ENCODE measurements at places on chromosomes 4 and X.

DNA sequence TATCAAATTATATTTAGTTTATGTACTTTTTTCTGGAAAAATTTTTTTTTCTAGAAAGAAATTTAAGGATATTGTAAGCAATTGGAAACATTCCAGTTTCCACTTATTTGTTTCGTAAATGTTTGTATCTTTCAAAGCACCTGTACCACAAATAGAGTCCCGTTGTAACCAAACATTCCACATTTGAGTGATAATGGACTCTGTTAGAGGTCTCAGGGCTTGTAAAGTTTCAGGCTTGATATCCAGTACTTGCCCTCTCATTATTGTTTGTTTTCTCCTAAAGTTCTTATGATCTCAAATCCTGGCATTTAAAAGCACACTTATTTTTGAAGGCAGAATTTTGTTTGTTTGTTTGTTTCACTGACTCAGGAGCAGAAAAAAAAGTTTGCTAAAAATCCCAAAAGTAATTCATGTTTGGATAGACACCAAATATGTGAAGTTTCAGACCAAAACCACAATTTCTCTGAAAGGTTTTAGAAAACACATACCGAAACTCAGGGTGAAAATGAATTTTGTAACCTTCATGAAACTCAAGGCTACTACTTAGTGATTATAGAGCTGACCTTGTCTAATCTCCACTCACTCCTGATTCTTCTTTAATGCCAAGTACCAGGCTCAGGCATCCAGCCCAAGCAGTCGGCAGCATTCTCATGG lies 5.7 kb upstream of the TMEM192 start:
- no peak for DNase-seq

DNA sequence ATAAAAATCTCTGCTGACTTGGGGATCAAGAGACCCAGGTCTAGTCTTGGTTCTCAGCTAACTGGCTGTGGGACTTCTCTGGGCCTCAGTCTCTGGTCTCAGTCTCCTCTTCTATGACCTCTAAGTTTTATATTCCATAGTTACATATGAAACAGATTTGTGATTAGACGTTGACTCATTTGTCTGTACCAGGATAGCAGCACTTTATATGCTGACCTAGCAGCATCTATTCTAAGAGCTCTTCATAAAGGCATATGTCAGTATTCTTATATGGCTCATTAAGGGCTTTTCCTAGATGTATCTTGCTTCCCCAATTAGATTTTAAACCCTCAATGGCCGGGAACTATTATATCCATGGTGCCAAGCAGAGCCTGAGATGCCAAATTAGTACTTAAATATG lies 12.7 kb downstream of the GRPR start:
- DNase-seq = no peak

GRCh38 chr4:38673130-38673978 lies 9.4 kb downstream of the KLF3 start:
- DNase-seq = no peak

DNA sequence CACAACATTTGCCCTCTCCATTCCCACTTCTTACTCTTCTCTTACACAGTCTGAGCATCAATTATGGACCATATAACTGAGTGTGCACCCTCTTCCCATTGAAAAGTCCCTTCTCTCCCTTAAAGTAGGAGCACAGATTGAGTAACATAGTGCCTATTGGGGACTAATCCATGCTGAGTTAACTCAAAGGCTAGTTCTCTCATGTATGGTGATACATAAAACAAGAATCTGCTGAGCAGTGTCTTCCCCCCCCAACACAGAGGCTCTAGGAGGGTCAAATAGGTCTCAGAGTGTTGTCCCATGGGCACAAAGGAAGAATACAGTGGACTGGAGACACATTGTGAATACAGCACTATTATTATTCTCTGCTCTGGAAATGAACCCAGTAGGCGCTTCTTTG lies 274.6 kb upstream of the BOD1L1 start:
- DNase-seq = no peak

GRCh38 chr4:604131-604530 lies 21.2 kb upstream of the PDE6B start:
- no peak for DNase-seq

DNA sequence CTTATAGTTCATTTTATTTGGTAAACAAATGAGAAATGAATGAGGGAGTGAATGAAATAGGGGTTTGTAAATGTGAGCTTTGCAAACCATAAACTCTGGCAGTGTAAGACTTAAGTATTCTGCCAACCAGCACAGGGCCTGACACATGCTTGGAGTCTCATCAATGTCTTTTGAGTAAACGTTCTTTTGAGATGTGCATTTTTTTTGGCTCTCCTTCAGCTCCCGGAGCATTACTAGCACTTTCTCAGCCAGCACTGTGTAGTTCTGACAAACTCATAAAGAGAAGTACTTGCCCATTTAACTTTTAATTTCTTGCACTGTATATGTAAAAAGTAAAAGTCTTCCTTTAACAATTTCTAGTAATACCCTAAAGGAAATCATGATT lies 245.3 kb downstream of the HS3ST1 start:
- DNase-seq = no peak

GRCh38 chr4:158566860-158567259 lies 45.2 kb downstream of the RXFP1 start:
- no peak for DNase-seq

DNA sequence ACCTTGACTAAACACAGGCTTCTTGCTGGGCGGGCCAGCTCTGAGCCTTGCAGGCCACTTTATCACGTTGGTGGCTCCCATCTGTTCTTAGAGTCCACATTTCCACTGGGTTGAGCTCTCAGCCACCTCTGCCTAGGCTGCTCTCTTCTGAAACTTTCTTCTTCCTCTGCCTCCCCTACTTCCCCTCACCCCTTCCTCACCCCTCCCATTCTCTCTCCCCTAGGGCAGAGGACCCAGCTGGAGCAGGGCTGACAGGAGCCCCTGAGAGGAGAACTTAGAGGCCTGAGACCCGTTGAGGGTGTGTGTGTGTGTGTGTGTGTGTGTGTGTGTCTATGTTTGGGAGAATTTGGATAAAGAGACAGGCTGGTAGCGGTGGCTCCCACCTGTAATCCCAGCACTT lies 19.9 kb upstream of the TMSB4X start:
- peak; percentile 48 for DNase-seq

DNA sequence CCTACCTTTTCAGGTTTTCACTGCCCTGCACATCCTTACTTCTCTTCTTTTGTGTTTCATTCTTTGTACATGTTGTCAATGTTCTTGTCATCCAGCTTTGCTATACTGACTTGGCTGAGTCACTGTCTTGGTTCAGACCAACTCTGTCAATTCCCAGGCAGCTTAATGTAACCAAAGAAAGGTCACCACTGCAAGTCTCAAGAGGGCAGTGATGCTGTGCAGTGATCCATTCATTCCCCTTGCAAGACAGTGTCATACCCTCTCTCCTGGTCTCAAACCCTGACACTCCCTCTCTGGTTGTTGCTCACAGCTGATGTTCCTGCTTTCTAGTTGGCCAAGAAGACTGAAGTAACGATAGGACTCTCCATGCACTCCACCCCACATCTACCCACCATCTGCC lies 17.5 kb downstream of the RAB39B start:
- no peak for DNase-seq

- DNase-seq = no peak
Observed at GRCh38 chrX:18890724-18891547, 93.0 kb downstream of the PHKA2 start.

DNA sequence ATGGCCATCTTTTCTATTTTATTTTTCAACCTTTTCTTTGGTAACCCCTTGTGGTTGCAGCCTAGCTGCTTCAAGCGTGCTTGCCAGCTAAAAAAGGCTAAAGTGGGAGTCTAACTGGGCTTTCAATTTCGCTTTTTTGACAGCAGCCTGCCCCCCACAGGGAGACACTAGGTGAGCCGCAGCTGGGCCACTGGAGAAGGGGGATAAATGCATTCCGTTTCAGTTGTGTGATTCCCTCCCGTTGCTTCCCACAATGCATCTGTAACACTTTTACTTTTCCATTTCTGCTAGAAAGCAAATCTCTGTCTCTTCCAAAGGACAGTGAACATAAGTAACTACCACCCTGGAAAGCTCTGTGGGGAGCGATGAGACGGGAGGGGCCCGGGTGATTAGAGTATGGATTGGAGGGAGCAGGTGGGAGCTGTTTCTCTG lies 86.3 kb upstream of the RAPGEF2 start:
- no peak for DNase-seq

DNA sequence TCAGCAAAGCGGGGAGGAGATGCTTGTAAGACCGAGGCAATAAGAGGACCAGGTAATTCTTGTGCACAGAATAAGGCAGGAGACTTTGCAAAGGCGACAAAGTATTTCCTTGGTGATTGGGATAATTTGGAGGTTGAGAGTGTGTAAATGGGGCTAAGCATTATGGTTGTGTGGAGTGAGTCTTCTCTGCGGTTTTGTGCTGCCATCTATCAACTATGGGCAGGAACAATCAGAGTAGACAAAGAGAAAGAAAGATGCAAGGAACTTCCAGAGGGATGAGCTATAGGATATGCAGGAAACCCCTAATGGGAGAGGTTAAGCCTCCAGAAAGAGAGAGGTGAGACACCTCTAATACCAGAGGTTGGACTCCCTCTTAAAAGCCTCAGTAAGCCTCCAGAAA lies 339.8 kb downstream of the PAPSS1 start:
- DNase-seq = no peak

DNA sequence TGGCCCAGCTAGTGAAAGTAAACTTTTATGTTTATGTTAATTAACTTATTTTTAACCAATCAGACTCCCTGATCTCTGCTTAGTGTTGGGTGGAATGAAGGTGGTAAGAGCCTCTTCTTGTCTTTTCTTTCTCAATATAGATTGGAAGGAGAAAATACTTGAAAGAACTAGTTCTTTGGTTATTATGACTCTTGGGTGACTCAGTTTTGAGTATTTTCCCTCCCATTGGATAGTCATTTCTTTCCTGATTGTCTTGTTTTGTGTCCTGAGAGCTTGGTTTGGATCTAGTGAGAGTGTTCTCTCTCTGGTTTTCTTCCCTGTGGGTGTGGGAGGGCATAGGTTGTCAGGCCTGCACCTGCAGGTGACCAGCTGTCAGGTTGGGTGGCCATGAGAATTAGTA lies 172.0 kb upstream of the GLRA2 start:
- no peak for DNase-seq

DNA sequence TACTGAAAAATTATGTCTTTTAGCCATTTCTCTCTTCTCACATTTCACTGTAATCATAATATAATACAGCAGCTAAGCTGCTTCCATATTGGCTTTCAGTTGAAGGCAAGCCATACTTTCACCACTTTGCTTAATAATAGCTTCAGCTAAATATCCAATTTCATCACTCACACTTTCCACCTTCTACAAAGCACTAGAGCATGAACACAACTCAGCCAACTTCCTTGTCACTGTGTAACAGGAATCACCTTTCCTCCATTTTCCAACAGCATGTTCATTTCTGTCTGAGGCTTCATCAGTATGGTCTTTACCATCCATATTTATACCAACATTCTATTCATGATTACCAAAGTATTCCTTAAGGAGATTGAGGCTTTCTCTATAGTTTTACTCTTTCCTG lies 219.8 kb upstream of the CTSO start:
- no peak for DNase-seq

GRCh38 chr4:115360431-115360830 lies 247.0 kb upstream of the NDST4 start:
- no peak for DNase-seq

DNA sequence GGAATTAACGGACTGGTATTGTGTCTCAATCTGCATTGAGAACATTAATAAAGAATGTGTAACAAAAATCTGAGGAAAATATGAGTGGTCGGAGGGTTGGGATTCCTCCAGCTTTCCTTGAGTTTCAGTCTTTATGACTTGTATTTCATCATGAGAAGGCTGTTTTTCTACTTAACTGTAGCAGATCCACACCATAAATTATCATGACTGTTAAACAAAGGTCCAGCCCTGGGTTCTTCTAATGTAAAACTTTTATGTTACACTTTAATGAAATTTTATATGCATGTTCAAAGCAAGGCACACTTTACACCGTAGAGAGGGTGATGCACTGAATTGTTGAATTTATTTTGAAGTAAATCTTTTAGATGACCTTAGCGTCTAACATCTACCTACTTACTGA lies 7.0 kb downstream of the AFF2 start:
- DNase-seq = no peak

GRCh38 chrX:17370191-17370590 lies 4.8 kb upstream of the NHS start:
- DNase-seq = no peak

DNA sequence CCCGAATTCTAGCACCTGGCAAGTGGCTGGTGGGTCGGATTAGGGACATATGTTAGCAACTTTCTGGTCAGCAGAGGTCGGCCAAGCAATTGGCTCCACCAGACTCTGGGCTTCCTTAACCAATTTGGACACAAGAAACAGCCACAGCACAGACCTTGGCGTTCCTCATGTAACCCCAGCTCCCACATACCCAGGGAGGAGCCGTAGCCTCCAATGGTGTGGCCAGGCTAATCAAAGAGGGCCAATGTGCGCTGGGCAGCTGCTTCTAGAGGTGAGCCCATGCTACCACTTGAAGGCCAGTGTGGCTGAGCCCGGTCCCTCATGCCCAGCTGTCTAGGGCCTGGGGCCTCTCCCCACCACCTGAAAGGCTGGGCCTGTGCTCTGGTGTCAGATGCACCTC lies 82.5 kb upstream of the MSX1 start:
- DNase-seq = no peak

- no peak for DNase-seq
Observed at GRCh38 chrX:74246524-74246923, 57.5 kb upstream of the ZCCHC13 start.

DNA sequence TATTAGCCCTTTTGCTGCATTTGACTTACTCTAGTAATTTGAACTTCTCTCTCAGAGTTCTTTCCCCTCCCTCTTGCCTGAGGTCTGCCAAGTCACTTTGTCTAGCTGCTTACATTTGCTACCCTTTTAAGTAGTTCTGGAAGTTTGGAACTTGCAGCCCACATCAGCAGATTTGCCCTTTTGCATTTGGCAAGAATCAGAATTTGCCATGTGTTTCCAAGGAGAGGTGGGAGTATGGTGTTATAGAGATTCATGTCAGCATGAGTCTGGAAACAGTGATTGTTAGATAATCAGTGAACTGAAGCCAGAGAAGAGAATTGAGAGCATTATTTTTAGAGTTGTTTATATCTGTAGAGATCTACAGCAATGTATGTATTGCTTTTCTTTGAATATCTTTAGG lies 52.1 kb downstream of the KLHL34 start:
- DNase-seq = no peak

GRCh38 chrX:9832811-9833210 lies 46.6 kb downstream of the SHROOM2 start:
- no peak for DNase-seq

GRCh38 chr4:142367418-142368180 lies 478.5 kb downstream of the INPP4B start:
- DNase-seq = no peak

GRCh38 chr4:127364911-127365310 lies 267.8 kb upstream of the INTU start:
- DNase-seq = no peak

- DNase-seq = peak; percentile 23
Observed at GRCh38 chr4:121408-122084, 2.8 kb upstream of the ZNF718 start.

GRCh38 chr4:3420606-3420955 lies 21.2 kb upstream of the HGFAC start:
- no peak for DNase-seq

DNA sequence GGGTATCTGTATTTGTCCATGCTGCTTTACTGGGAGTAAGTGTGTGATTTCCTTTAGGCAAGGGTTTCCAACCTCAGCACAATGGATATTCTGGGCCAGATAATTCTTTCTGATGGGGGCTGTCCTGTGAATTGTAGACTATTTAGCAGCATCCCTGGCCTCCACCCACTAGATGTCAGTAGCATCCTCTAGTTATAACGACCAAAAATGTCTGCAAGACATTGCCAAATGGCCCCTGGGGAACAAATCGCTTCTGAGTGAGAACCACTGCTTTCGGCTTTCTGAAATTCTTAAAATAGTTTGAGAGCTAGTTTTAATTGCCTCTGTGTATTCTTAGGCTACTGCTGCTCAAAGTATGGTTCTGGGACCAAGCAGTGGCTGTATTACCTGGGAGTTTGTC lies 81.2 kb upstream of the GPM6B start:
- DNase-seq = peak; percentile 3
